ENCODE measurements at places on chromosomes 11 and 22.

DNA sequence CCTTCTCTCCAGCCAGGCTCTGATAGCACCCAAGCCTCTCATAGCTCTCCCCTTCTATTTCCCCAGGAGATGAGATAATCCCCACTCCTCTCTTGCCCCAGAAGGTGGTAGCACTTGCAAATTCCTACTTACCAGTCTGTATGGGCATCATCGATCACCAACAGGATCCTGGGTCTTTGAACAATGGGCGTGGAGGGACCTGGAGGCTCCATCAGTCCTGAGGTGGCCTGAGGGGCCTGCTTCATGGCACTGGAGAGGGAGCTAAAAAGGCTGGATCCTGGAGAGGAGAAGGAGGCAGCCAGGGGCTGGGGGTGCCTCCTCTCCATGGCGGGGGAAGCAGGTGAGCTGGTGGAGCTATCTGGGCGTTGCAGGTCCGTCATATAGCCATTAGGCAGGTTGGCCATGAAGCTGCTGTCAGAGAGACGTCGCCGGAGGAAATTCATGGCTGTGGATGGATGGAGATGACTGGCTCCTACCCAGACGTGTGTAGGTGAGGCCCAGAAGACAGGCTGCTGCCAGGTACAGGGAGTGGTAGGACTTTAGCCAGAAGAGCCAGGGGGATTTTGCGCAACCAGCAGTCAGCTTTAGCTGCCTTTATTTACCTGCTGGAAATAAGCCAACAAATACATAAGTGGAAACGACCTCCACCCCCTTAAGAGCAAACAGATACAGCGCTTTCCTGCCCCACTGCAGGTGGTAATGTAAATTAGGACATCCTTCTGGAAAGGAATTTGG, 51.8 kb downstream of the SYN3 start:
- DNase-seq, result no peak

GRCh38 chr11:60118338-60118737, 29.9 kb downstream of the MS4A2 start:
- no peak for DNase-seq

GRCh38 chr11:70233511-70233934, 30.4 kb downstream of the FADD start:
- DNase-seq, result no peak

- no peak for DNase-seq
These were observed 139.6 kb downstream of the PKNOX2 start for GRCh38 chr11:125304136-125304535.

- DNase-seq, result no peak
These were observed 378.0 kb upstream of the FAT3 start for GRCh38 chr11:91846649-91847048.

DNA sequence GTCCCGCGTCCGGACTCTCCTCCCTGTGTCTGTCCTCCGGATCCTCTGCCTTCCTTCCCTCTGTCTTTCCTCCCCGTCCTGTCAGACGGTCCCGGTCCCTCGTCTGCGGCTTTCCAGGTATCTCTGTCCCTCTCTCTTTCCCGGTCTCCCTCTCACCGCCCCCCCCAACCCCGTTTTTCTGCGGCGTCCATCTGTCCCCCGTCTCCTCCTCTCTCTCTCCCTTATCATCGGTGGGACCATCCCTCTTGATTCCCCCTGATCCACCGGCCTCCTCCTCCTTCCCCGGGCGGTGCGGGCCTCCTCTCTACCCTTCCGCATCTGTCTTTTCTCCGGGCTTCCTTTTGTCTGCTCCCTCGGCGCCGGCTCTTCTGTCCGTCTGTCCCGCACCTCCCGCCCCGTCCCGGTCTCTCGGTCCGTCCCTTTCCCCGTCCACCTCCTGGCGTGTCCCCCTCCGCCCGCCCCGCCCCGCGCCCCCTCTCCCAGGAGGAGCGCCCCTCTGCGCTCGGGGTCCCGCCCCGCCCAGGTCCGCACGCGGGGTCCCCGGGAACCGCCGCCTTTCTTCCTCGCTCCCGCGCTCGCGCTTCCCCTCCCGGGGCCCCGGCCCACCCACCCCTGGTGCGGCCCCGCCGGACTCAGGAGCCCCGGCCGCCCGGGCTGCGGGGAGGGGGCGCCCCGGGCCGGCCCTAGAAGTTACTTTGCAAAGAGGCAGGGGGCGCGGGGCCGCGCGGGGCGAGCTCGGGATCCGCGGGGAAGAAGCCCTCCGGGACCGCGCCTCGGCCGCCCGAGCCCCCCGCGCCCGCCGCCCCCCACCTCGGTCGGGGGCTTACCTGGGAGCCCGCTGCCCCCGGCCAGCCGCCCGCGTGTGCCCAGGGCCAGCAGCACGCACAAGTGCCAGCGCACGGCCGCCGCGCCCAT, 568 bp downstream of the SCUBE1 start:
- no peak for DNase-seq

GRCh38 chr11:2585566-2586086, 114.2 kb downstream of the KCNQ1OT1 start:
- no peak for DNase-seq

DNA sequence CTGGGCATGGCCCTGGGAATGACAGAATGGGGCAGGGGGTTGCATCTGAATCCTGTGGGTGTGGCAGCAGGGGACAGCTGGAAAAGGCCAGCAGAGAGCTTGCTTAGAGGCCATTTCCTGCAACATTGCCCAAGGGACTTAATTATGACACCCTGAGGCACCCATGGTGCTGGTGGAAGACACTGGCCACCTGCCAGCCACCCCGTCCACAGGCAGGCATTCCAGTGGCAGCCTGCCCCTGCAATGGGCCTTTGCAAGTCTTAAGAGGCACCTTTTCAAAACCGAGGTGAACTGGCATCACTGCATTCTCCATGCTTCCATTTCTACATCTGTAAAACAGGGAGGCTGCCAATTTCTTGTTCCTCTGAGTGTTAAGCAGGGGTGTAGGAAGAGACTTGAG, 21.6 kb upstream of the SUSD2 start:
- DNase-seq, result no peak

GRCh38 chr22:44172370-44173108, 8.2 kb upstream of the PARVG start:
- DNase-seq, result no peak

DNA sequence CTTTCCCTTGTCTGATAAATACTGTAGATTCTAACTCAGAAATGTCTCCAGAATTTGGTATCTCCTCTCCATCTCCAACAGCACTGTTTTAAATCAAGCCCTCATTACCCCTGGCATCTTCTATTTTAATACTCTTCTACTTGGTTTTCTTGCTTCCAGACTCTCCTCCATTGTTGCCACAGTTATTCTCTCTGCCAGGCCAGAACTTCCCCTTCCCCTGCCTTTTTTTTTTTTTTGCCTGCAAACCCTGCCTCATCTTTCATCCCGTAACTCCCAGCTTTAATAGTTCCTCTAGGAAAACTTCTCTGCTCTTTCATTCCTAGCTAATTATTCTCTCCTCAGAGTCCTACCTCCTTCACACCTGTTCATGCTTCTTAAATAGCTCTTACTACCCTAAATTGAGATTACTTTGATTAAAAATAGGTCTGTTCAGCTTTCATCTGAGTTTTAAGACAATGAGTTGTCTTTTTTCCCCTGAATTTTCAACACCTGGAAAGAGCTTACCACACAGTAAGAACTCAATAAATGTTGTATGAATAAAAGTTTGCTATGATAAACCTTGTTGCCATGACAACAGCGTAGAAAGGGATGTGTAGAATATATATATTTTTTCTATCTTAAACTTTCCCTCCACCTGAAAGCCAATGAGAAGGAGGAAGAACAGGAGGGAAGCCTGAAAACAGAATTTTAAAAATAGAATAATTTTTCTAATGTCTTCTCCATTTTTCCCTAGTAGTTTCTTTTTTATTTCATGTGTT, 3.6 kb downstream of the IL18 start:
- no peak for DNase-seq

DNA sequence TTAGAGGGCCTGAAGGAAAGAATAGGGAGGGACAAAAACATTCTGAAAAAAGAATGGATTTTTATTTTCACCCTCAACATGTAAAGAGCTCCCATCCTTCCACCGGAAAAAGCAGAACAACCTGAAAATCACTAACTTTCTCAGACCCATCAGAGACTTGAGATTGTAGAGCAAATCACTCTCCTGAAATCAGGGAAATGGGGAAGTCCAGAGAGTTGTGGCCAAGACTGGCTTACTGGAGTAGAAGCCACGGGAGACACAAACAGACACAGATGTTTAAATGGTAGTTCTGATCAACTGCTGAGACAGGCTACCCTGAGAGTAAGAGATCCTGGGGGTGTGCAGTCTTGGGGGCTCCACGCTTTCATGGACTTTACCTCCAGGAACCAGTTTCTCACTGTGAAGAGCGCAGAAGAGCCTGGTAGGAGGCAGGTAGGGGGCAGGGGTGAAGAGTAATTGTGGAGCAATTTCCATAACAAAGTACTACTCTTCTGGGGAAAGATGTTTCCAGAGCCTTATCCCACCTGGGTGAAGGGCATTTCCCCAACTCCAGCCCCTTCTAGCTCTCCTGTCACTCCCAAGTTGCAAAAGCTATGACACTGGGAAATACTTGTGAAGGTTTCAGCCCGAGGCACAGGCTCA, 47.1 kb downstream of the ASCL2 start:
- no peak for DNase-seq

DNA sequence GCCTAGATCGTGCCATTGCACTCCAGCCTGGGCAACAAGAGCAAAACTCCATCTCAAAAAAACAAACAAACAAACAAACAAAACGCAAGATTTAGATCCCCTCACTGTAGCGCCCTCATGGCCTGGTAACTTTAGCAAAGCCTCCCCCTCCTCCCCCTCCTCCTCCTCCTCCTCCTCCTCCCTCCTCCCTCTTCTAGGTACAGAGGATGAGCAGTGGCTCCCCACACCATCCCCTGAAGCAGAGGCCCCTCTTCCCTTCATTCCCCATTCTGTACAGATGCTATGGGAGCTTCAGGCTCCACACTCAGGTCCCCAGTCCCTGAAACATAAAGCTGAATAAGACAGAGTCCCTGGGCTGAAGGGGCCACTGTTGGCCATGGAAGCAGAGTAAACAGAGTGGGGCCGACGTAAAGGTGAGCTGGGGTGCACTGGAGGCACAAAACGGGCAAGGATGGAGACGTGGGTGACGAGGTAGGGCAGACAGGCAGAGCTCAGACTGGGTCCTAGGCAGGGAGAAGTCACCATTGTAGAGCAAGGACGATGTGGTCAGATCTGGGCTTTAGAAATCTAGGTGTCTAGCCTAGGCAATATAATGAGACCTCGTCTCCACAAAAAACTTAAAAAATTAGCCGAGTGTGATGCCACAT, 19.4 kb upstream of the NFAM1 start:
- no peak for DNase-seq

DNA sequence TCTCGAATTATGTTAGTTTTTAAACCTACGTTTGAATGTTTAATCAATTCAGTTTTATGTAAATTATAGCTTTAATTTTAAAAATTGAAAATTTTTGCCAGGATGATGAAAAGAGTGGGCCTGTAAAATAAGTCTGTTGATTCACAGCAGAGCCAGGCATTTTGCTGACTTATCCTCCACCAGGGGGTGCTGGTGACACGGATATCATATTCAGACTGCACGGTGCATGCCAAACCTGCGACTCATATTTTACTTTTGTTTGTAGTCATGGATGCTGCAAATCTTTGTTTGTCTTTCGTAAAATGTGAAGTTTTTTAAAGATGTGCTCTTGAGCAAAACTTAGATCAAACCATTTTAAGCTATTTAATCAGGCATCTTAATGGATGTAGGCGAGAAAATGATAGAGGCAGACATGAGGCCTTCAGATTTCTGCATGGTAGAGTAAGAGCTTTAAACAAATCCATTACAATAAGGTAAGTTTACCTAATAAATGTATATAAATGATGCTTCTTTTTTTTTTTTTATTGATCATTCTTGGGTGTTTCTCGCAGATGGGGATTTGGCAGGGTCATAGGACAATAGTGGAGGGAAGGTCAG, 3.6 kb upstream of the OR8B3 start:
- DNase-seq, result peak; percentile 23

- no peak for DNase-seq
These were observed 542.0 kb downstream of the FAM181B start for GRCh38 chr11:82191695-82192094.

GRCh38 chr11:79971255-79971654, 530.4 kb upstream of the TENM4 start:
- DNase-seq, result no peak

- peak; percentile 26 for DNase-seq
These were observed 28.4 kb upstream of the SCN3B start for GRCh38 chr11:123682696-123683410.

All from amygdala (tissue), 56 donors.